ENCODE measurements at places on chromosomes 1 and 21. TPM values are rescaled to one million over a fixed set of nuclear protein-coding genes. Genes with fewer than 3 reads are reported as not detected.

The HSF2BP gene
- total RNA-seq: 0.67 TPM

The S100A2 gene
- 4.0 TPM for total RNA-seq

The CCDC185 gene
- not detected for total RNA-seq

The CD1B gene
- not detected for total RNA-seq

The COL11A1 gene
- total RNA-seq: not detected

The ADCY10 gene
- not detected for total RNA-seq

The PTPRC gene
- total RNA-seq: not detected

The C1orf52 gene
- total RNA-seq: 29.1 TPM

GRCh38 chr1:1978108-1978507 is 25.5 kb downstream of the CFAP74 start:
- no peak for DNase-seq

- DNase-seq: no peak
These were observed 18.7 kb upstream of the ZNF362 start for GRCh38 chr1:33237579-33237978.

DNA sequence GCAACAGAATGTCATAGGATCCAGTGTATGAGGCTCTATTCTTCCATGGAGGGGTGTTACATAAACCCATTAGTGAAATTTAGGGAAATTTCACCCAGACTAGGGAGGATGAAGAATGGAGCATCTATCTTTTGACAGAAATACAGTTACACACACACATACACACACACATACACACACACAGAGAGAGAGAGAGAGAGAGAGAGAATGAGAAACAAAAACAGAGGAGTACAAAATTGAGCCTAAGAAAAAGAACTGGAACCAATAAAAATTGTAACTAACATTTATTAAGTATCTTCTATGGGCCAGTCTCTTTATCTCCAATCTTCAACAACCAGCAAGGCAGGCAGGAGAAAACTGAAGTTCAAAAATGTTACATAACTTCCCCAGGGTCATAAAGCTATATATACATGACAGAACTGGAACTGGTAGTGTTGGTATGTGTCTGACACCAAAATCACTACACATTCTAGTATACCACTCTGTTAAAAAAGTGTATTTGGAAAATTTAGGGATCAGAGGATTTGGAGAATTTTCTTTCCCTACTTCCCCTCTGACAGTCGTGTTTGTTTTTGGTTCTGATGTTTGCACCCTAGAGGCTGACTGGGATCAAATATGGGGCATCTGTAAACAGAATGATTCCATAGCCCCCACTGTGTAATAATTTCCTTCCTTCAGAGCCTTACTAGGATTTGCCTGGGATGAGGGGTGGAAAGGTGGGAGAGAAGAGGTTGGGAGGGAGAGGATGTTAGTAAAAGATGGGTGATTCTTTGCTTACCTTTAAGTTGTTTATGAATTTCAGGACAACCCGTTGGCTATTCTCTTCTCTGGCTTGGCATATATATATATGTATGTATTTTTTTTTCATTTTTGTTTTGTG is 1.0 kb upstream of the ZFYVE9 start:
- DNase-seq: peak; percentile 29

- no peak for DNase-seq
These were observed 28.0 kb downstream of the COL6A2 start for GRCh38 chr21:46125846-46126301.

DNA sequence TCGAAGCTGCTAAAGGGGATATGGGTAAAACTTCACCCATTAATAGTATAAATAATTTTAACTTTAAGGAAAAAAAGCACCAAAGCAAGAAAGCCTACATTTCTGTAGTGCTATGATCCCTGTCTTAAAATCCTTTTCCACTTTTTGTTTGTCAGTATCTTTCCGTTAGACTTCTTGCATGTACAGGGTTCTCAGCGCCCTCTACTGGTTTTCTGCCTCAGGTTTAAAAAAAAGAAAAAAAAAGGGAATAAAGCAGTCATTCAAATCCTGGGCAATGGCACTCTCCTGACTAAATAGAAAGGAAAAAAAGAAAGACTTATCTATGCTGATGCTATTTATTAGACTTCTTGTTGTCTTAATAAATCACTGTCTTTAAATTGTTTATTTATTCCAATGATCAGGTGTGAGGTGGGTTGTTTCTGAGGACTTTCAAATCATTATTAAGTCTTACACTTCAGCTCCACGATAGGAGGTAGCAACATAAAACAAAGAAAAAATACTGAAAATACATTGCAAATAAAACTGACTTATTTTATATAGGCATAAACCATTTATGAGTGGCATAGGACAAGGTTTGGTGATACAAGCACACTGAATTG is 475.4 kb upstream of the NR5A2 start:
- DNase-seq: peak; percentile 77

- no peak for DNase-seq
These were observed 2.0 kb upstream of the PCBP3 start for GRCh38 chr21:45641480-45642035.

- DNase-seq: no peak
These were observed 33.2 kb downstream of the CAMSAP2 start for GRCh38 chr1:200771625-200772555.

DNA sequence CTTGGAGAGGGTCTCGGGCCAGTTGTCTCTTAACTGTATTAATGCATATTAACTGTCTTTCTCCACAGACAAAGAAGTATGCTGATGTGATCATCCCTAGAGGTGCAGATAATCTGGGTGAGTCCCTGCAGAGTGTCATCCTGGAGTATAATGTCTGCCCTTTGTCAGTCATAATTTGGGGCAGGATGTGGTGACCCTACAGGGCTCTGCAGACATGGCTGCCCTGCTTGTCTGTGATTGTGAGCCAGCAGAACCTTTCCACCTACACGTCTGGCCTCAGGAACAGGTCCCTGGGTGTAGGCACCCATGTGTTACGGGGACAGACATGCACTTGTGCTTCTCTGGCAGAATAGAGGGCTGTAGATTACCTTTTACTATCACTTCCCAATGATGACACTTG is 78.4 kb downstream of the UCK2 start:
- DNase-seq: no peak

DNA sequence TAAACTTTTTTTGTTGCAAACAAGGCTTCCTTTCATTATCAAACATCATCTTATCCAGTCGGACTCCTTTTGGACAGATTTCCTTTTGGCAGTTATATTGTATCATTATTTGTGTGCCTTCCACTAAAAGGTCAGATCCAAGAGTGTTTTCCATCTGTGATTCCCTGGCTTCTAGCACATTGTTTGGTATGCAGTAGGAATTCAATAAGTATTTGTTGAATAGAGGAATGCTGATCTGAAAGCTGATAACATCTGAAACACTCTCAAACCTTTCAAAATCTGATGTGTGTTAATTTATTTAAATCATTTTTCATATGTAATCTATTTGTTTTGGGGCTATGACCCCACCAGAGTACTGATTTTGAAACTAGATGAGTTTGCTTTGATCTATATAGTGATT is 39.0 kb downstream of the NDC1 start:
- DNase-seq: peak; percentile 71

GRCh38 chr1:66575739-66576138 is 41.8 kb downstream of the SGIP1 start:
- peak; percentile 11 for DNase-seq

- DNase-seq: peak; percentile 29
These were observed 389 bp downstream of the SEMA6C start for GRCh38 chr1:151146072-151146411.

DNA sequence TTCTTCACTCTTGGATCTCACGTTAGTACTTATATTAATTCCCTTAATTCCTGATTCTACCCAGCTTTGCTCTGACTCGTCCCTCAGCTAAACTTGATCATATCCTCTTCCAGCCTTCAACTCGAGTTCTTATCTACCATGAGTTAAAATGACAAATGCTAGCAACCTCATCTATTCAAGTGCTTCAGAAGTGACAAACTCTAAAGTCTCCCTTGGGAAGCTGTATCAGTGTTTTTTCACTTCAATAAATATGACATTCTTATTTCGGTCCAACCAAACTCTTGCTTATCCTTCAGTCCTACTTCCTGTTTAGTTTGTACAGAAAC is 75.3 kb downstream of the FOXJ3 start:
- DNase-seq: peak; percentile 23

DNA sequence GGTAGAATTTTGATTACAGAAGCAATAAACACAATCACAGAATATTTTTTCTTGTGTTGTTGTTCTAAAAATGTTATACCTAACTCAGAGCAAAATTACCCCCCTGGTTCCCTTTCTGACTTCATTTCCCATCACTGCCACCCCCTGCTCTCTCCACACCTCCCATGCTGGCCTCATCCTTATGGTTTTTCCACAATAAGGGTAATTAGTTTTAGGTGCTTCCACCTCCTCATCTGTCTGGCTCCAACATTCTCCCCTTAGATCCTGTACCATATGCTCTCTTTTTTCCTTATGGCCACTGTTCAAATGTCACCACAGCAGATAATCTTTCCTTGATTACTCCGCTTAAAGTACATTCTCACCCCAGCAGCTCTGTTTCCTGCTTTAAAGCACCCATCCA is 2208.6 kb downstream of the MRPL39 start:
- no peak for DNase-seq
